ENCODE measurements at places on chromosomes 4 and X.

DNA sequence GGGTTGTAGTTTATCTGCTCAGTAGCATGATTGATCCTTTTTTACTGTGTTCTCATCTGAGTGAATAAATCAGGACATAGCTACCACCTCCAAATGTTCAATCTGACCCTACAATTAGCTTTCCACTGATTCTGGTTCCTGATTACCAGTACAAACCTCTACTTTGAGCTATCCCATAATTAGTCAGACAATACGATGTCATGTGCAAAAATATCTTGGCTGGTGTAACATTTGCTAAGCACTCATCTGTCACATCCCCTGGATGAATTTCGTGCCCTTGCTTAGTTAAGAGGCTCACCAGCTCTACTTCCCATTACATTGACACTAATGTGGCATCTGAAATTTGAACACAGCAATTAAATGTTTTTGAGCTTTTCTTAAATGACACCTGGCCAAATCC, 1101.0 kb upstream of the PCDH7 start:
- no peak for DNase-seq

DNA sequence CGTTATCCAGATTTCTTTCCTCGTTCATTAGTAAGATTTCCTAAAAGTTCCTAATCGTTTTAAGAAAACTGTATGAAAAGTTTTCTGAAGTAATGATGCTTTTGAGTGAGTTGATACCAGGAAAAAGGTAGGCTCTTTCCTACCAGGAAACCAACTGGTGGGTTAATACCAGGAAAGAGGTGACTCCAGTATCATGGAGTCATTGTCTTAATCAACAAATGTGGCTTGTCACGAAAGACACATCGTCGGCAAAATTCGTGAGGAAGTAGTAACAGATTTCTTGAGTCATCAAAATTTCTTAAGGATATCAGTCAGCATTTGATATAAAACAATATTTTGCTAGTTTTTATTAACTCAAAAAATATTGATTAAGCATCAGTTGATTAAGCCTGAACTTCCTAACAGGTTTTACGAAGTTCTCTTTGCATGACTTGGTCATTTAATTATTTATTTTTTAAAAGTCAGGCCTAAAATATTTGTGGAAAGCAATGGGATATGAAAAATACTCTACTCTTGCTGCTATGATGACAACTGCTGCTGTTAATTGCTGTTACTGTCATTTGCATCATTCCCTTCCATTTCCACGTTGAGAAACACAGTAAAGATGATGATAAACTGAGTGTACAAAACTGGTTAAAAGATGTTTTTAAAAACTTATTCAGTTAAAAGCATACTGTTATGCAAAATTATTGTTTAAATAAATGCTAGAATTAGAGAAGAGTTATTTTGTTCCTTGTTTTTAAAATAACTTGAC, 3.2 kb upstream of the PPBP start:
- DNase-seq = no peak

GRCh38 chrX:154649503-154650220, 3.7 kb downstream of the CTAG2 start:
- no peak for DNase-seq

DNA sequence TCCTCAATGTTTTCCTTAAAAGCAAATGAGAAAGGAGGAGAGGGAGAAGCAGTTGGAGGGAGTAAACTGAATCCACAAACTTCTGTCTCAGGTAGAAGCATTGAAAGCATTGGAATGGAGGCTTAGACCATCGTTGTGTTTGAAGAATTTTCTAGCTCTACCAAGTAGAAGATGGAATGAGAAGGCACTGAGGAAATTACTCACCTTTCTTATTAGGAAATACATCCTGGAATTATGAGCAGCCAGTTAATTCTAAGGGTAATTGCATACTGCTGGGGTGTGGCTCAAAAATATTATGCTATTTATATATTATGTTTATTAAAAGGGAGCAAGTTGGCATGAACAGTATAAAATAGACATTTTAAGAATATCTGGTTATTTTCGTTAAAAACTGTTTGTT, 12.9 kb downstream of the PGM2 start:
- no peak for DNase-seq

- DNase-seq = no peak
These were observed 21.0 kb downstream of the MAOA start for GRCh38 chrX:43676971-43677572.

DNA sequence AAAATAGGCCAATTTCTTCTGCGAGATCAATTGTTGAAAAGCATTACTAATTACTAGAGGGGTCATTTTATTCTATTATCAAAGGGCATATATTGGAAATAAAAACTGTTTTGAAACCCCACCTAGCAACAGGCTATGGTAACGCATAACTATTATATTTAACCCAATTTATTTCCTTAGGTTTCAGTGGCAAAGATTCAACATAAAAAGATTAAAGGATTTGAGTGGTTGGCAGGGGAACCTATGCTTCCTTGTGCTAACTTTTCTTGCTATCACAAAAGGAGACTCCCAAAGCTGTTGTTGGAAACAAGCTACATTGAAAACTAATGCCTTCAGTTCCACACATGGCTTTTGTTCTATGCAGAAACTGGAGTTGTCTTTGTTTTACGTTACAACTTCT, 166.9 kb upstream of the KLF3 start:
- DNase-seq = no peak

DNA sequence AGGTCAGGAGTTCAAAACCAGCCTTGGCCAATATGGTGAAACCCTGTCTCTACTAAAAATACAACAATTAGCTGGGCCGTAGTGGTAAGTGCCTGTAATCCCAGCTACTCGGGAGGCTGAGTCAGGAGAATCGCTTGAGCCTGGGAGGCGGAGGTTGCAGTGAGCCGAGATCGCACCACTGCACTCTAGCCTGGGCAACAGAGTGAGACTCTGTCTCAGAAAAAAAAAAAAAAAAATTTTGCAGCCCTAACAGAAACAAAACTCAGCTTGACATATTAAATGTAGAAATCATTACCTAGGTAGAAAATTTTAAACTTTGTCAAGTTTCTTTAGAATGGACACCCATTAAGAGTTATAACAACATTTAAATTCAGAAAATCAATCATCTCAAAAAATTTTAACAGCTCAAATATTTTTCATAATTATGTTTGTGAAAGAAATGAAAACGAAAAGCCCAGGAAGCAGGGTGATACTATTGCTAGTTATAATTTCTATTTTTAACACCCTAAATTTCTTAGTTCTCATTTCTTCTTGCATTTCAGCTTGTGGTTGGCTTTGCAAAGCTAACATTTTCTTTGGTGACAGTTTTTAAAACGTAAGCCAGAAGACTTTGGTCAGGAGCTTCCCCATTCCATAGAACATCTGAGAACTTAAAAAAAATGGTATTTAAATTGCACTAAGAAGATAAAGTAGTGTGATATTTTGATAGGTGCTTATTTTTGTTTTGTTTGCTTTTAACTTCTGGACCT, 33.3 kb upstream of the RBBP7 start:
- DNase-seq = no peak

DNA sequence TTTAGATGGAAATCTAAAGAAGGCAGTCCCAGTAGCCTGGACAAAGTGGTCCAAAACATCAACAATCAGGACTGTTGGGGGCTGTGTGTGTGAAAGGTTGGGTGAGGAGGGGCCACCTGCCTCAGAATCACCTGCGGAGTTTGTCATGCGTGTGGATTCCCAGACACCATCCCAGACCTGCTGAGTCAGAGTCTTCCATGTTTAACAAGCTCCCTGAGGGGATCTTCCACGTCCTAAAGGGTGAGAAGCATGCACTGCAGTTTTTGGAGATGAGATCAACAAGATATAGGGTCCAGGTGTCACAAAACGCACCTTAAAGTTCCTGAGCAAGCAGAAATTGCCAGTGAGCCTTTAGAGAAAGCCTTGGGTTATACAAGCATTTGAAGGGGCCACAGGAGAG, 207.0 kb upstream of the FAM9B start:
- no peak for DNase-seq

DNA sequence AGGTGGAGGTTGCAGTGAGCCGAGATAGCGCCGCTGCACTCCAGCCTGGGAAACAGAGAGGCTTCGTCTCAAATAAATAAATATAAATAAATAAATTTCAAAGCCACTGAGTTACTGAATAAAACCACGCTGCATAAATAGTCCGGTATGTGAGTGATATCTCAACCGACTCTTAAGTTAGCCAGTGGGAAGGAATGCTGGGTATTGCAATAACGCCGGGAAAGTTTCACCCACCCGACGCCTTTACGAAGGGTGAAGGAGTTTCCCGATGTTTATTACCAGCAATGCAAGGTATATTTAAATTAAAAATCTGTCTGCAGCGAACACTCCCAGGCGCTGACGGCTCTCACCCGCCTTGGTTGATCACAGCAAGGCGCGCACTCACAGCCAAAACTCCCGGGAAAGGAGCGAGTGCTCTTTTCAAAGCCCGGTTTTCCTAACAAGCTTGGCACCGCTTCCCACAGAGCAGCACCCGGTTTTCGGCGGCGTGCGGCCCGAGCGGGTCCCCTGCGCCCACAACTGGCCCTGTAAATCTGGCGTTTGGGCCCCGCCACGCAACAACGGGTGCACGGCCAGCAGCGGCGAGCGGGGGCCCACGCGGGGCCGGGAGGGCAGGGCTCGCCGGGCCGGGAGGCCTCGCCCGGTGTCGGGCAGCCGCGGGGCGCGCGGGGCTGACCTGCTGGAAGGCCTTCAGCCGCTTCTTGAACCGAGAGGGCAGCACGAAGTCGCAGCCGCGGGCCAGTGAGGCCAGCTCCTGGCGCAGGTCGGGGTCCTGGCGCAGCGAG, 13.7 kb downstream of the PPP2R3B start:
- DNase-seq = no peak

DNA sequence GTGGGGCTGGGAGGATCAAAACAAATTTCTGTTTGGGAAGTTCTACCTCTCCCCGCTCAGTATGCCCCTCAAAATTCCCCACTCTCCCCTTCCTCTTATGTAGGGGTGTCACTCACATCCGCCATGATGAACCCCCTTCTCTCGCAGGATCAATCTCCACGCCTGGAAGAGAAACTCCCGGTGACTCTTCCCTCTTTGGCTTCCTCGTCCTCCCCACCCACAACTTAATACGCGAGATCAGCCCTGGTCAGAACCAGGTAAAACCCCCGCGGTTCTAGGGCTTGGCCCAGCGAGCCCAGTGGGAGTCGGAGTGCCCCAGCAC, 427 bp downstream of the LAMTOR3 start:
- DNase-seq = no peak

- no peak for DNase-seq
These were observed 5.7 kb upstream of the SCOC start for GRCh38 chr4:140367738-140368137.

DNA sequence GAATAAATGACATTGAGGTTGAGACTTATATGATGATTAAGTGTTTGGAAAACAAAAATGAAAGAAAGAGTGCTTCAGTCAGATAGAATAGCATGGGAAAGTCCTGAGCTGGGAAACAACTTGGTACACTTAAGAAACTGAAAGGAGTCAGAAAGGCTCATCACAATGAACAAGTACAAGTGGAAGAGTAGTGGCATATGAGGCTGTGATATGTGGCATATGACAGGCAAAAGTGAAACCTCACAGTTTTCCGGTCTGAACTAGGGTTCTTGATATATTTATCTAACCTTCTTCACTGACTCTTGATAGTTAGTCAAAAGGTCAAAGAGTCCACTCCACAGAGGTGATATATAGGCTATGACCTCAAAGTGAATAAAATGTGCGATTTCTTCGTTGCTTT, 537.1 kb upstream of the CXorf51A start:
- no peak for DNase-seq

- DNase-seq = no peak
These were observed 5.3 kb upstream of the FGA start for GRCh38 chr4:154595807-154596206.

- no peak for DNase-seq
These were observed 18.4 kb upstream of the TBC1D1 start for GRCh38 chr4:37872310-37872988.

GRCh38 chr4:148795156-148795864, 353.1 kb upstream of the NR3C2 start:
- no peak for DNase-seq

GRCh38 chr4:90127706-90128345, 632 bp downstream of the CCSER1 start:
- no peak for DNase-seq

- DNase-seq = no peak
These were observed 27.5 kb downstream of the NKX1-1 start for GRCh38 chr4:1378559-1379231.

DNA sequence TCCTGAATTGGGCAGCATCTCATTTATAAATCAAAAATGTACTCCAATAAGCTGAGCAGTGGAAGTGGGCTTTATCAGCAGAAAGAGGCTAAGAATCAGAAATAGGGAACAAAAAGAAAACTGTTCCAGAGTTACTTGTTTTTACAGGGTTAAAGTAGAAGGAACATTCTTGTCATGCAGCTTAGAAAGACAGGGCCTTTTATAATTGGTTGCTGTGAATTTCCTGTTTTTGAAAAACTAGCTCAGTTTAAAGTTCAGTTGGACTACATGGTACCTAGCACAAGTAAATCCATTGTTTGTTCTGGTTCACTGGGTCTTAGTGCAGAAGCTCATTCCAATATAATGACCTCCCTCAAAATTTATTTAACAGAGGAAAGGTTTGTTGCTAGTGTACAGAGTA, 200.8 kb downstream of the GRIA2 start:
- DNase-seq = no peak

- DNase-seq = no peak
These were observed 2.7 kb downstream of the KLF3 start for GRCh38 chr4:38666766-38667084.

- DNase-seq = no peak
These were observed 20.6 kb downstream of the CLIC2 start for GRCh38 chrX:155313766-155314165.

DNA sequence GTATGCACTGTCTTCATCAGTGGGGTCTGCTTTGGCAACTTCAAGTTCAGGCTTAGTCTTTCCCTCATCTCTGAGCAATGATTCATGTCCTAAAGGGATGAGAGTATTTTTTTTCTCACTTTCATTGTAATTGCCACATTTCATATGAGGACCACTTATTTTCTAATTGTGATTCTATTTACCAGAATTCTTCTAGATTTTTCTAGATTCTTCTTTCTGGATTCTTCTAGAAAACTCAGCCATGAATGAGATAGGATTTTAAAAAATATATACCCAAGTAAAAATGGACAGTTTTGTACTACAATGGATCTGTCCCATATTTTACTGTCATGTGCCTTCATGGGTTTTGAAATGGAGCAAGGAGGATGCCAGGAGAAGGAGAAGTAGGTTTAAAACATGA, 78.4 kb downstream of the TSPAN7 start:
- no peak for DNase-seq

- no peak for DNase-seq
These were observed 98.2 kb downstream of the SLC39A8 start for GRCh38 chr4:102247041-102247440.

- DNase-seq = no peak
These were observed 166.6 kb downstream of the GBA3 start for GRCh38 chr4:22859318-22859717.

DNA sequence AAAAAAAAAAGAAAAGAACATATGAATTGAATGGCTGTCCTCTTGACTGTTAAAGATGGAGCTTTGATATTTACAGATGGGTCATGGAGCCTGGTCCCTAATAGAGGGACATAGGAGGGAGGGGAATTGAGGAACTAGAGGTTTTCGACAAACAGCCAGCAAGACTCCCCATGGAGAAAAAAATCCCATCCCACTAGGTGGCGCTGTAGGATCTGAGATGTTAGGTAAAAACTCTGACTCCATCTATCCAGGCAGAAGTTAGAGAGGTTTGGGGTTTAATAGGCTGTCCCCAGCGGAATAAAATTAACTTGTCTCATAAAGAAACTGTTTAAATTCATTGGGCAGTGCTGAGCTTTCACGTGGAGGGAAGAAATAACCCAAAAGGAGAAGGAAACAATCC, 45.9 kb downstream of the HMGB2 start:
- peak; percentile 54 for DNase-seq
